Activated CD8-positive, alpha-beta memory T cell treated with anti-CD3 and anti-CD28 coated beads for 1 hour (primary cell): ENCODE measurements at places on chromosomes 6 and 20.

DNA sequence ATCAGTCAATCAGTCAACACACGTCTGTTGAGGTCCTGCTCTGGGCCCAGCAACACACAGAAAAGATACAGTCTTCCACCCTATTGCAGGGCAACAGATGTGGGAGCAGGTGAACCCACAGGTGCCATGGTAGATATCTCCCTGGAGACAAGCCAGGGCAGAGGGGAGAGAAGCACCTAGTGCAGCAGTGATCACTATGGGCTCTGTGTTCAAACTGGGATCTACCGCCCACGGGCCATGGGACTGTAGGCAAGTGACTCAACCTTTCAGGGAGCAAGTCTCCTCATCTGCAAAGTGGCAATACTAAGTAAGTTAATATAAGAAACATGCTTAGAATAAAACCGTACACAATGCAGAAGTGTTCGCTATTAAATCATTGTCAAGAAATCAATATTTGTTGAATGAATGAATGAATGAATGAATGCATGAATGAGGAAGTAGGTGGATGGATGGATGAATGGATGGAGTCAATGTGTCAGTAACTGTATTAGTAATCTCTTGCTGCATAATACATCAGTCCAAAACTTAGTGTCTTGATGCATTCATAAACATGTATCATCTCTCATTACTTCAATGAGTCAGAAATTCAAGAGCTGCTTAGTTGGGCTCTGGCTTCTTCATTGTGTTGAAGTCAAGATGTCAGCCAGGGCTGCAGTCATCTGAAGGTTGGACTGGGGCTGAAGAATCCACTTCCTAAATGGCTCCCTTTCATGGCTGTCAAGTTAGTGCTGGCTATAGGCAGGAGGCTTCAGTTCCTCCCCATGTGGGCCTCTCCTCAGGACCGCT is 31.9 kb upstream of the NFATC2 start:
- DNase-seq, result no peak

DNA sequence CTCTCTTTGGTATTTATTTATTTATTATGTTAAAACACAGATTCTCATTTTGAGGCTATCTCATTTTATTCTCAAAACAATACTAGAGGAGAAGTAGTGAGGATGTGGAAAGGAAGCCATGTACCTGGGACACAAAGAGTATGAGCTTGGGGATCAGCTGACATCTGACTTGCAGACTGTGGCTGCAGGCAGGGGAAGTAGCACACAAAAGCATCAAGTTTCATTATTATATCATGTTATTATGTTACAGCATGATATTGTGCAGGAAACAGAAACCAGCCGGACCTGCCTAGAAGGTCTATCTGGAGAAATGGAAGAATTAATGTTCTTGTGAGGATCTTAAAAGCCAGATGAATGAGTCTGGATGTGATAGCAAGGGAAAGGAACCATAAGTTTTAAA is 248.2 kb downstream of the KHDC1L start:
- no peak for DNase-seq

DNA sequence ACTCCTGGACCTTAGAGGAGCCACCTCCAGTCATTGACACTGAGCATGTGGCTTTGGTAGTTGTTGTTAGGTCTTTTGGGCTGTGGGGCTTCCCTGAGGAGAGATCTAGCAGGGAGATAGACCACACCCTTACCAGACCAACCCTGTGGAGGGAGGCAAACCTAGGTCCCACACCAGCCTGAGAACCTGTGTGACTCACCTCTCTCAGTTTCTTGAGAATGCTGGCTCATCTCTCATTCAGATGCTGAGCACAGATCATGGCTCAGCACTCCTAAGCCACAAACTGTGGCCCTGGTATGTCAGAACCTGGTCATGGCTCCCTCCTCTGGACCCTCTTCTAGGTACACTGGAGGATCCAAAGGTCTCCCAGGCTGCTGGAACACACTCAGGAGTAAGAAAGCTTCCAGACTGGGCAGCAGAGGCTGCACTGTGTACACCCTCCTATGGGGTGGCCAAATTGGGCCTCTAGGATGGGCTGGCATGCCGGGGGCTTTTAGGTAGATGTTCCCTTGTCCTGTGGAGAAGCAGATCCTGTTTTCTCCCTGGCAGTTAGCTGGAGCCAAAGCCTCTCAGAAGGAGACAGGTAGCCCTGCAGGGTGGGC is 1294.5 kb downstream of the KHDRBS2 start:
- no peak for DNase-seq

- no peak for DNase-seq
Observed at GRCh38 chr20:4766631-4767030, 44.9 kb downstream of the PRND start.

DNA sequence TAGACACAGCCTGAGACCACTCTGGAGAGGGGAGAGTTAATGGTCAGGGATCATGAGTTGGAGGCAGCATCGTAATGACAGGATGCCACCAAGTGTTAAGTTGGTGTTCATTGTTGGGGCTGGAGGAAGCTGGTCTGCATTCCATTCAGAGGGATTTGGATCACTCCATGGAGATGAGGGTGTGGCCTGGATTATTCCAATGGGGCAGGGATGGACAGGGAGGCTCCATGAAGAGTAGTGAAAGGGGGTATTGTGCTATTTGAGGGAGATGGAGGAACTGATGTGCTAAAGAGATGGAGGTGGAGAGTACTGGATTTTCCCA is 1.1 kb downstream of the SAPCD1 start:
- no peak for DNase-seq

DNA sequence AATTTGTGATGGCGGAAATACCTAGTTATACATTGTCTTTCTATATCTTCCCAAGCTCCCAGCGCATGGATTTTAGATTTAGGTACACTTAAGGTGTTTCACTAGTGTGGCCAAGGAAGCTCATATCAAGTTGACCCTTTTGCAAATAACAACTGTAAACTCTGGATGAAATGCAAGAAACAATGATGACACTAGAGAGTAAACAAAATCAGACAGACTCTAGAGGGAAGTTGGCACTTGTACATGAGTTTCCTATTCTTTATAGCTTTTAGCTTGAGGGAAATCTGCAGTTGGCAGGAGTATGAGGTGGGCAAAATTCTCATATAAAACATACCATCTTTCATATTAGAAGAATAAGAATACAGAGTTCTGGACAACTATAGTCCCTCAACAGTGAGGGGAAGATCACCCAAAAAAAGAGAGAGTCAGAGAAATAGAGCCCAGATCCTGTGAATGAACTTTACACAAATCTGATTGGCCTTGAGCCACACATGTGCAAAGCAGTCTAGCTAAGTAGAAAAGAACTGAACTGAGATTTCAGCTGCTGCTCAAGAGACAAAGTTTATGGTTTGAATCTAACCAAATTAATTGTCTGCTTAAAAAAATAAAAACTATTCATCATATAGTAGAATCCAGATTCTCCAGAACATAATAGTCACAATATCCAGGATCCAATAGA is 26.1 kb downstream of the TXLNB start:
- no peak for DNase-seq

GRCh38 chr20:36261389-36262105 is 25.3 kb downstream of the AAR2 start:
- DNase-seq, result no peak

DNA sequence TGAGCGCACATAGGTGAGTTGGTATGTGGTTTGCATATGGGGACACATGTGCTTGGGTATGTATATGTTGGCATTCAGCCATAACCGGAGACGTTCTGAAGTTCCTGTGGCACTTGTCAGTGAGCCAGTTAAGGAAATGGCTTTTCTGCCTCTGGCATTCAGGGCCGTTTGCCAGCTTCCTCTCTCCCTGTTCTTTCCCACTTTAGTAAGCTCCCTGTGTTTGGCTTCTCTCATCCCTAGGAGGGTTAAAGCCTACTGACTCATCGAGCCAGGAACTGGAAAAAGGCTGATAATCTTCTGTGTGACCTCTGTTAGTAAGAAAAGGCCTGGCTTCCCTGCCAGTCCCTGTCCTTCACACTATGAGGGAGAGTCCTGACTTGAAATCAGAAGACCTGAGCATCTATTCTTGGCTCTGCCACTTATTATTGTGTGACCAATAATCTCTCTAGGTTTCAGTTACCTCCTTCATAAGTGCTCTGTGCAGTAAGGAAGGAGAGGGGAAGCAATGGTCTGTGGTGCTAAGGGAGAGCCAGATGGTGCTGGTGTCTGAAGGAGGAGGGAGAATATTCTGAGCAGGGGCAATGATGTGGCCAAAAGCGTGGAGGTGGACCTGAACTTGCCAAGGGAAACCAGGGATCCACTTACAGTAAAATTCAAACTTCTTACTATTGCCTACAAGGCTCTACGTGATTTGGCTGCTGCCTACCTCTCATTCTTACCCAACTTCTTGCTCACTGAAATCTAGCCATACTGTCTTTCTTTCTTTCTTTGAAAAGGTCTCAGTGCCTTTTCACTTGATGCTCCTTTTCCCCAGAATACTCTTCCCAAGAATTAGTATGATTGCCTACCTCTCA is 31.4 kb downstream of the ACSS2 start:
- no peak for DNase-seq

GRCh38 chr6:10852361-10852960 is 14.1 kb upstream of the MAK start:
- DNase-seq, result no peak

- no peak for DNase-seq
Observed at GRCh38 chr6:148769304-148769968, 22.6 kb downstream of the UST start.

DNA sequence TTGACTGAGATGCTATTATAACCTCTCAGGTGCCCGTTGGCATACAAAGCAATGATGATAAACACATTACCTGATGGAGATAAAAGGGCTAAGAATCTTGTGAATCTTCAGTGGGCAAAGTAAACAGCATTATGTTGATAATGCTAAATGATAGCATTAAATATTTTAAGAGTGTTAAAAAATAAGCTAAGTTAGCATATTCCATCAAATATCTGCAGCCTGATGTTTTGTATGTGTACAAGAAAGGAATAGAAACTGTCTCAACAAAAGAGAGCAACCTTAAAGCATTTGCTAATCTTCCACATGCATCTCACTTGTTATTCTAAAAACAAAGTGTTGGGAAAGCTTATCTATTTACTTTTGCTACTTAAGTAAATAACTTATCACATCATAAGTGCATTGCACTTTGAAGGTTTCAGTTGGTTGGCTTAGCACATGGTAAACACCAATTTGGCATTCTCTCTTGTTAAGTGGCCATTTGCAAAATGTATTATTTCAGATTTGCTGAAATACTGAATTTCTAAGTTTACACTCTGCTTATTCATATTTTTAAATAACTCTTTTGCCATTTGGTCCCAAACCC is 151.6 kb downstream of the SYNDIG1 start:
- no peak for DNase-seq
